ENCODE measurements at places on chromosomes 11 and 22.

DNA sequence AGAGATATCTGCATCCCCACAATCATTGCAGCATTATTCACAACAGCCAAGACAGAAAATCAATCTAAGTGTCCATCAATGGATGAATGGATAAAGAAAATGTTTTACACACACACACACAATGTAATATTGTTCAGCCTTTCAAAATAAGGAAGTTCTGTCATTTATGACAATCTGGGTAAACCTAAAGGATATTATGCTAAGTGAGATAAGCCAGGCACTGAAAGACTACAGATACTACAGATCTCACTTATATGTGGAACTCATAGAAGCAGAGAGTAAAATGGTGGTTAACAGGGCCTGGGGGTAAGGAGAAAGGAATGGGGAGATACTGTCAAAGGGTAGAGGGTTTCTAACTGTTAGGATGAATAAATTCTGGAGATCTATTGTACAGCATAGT lies 36.0 kb upstream of the EED start:
- no peak for DNase-seq

DNA sequence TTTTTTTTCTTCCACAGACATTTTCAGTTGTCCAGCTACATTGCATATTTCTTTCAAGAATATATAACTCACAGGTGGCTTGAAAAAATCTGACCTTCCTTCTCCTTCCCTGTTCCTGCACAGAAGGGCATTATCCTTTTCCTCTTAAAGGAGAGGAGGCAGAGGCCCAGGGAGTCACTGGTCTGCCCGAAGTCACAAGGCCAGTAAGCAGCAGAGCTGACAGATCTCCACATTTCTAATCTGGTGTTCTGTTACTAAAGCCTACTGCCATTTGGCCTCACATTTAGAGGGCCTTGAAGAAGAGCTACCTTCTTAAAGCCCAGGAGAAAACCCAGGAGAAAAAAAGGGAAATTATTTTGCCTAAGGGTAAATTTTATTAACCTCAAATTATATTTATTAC lies 12.3 kb downstream of the ENDOD1 start:
- DNase-seq, result no peak

DNA sequence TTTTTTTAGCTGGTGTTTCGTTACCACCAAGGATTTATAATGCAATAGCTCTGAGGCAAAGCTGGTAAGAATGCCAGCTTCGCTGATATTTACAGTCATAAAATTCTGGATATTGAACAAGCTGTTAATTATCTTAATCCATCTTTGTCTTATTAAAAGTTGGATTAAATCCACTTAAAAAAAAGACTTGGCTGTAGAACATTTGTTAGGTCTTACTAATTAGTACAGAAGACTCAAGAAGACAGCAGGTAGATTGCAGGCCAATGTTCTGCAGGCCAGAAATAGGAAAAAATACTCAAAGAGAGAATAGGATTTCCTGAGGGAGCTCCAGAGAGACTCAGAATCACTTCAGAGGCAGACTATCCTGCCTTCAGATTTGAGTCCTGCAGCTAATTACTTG lies 7.5 kb downstream of the ROBO4 start:
- no peak for DNase-seq

DNA sequence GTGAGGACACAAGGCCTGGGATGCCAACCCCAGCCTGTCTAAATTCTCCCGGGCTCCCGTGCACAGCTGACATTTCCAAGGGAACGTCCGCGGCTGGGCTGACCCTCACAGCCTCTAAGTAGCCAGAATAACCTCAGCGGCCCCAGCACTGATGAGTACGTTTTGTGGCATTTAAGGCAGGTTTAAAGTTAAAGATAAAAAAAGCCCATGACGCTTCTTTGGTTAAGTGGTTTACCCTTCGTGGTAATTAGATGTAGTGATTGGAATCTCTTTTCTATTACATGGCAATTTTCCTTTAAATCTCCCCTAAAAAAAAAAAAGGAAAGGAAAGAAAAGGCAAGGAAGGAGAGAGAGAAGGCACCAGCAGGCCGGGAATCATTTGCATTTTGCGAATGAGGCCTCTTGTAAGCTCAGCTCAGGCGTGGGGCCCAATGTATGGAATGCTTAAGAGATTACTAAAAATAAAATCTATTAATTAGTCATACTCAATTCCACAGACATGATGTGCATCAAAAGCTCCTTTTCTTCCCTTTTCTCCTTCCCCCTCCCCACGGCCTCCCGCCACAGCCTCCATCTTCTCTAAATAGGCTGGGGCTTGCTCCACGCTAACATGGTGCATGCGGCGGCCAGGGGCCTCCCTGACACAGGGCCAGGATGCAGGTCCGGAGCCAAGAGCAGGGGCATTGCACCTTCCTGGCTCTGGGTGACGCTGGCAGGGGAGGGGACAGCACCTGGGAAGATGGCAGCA lies 44.1 kb downstream of the MACROD1 start:
- peak; percentile 84 for DNase-seq

- DNase-seq, result peak; percentile 6
These were observed 2.1 kb downstream of the PAMR1 start for GRCh38 chr11:35523331-35523768.

- DNase-seq, result peak; percentile 56
These were observed 1154.2 kb upstream of the TENM4 start for GRCh38 chr11:80595011-80595410.

- peak; percentile 78 for DNase-seq
These were observed 143.4 kb downstream of the C11orf91 start for GRCh38 chr11:33557201-33557600.

GRCh38 chr22:36796552-36797175 lies 20.2 kb downstream of the PVALB start:
- no peak for DNase-seq

DNA sequence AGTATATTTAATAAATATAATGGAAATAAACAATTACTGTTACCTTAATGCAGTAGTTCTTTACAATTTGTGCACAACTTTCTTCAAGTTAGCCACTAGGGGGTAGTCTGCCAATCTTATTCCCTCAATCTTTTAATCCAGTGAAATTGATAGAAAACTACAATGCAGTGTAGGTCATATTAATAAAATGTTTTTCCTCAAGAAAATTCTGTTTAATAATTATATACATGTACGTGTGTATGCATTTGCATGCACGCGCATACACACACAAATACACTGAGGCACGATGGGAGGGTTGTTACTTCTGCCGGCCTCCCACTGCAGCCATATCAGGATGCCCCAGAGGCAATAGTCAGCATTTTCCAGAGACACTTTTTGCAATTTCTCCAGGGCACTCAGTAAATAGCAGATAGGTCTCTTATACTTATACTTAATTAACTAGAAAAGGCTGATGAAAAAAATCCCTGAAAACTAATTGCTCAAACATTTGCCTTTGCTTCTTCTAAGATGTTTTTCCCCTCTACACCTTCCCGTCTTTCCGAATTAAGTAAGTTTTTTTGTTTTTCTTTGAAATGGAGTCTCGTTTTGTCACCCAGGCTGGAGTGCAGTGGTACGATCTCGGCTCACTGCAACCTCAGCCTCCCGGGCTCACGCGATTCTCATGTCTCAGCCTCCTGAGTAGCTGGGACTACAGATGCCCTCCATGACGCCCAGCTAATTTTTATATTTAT lies 3.1 kb downstream of the GAB2 start:
- peak; percentile 36 for DNase-seq
